ENCODE measurements at places on chromosomes 6 and 20.

GRCh38 chr6:119443993-119444641, 94.6 kb upstream of the MAN1A1 start:
- no peak for DNase-seq

DNA sequence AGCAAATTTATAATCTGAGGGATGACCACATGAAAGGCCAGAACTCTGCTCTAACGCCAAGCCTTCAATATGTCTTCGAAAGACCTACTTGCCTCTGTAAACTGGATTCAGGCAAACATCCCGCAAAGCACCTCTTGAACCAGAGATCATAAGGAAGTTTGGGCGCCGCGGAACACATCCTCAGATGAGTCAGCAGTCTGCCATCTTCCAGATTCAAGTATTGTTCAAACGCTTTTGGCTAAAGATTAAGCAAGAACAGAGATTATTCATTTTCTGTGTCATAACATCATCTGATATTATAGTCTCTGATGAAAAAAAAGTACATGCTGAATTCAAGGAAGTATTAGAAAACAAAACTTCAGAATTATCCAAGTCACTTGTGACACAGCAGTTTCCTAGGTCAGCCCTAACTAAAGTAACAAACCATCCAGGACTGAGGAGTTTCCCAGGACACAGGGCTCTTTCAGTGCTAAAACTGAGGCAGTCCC, 20.8 kb downstream of the TBC1D7 start:
- no peak for DNase-seq

DNA sequence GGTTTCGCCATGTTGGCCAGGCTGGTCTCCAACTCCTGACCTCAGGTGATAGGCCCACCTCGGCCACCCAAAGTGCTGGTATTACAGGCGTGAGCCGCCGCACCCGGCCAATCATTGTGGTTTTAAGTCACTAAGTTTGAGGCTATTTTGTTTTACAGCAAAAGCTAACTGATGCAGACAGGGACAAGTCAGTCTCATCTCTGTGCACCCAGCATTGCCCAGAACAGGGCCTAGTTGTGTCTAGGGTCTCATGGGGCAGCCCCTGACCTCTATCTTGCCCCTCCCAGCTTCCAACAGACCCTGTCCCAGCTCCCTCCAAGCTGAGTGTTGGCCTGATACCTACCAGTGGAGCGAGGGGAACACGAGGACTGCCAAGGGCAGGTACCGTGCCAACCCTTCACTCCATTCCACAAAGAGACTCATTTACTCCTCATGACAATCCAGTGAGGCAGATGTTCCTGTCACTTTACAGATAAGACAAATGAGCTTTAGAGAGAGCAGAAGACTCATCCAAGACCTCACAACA, 8.9 kb upstream of the RBCK1 start:
- no peak for DNase-seq

DNA sequence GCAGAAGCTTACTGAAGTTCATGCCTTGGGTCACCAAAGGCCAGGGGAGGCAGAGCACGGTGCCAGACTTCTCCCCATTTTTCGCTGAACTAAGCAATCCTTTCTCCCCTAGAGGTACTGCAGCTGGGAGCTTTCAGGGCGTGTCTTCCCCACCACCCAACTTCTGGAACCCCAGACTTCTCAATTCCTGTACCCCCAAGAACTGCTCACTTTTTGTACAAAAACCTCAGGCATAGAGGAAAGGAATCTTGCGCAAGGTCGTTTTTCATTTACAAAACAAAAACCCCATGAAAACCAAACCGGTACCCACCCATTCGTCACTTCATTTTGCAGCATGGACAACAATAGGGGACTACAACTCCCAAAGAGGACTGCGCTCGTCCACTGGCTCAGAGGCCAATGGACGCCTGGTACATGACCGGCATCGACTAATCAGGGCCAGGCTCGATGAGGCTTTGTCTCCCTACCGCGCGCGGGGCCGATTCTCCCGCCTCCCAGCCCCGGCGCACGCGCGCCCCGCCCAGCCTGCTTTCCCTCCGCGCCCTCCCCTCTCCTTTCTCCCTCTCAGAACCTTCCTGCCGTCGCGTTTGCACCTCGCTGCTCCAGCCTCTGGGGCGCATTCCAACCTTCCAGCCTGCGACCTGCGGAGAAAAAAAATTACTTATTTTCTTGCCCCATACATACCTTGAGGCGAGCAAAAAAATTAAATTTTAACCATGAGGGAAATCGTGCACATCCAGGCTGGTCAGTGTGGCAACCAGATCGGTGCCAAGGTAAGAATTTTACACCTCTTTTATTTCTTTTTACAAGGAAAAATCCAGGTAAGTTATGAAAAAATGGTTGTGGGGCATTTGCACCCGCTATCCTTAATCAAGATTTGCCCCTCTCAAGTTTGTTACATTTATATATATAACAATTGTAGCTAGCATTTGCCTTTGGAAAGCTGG, at the start of gene TUBB:
TSS of gene TUBB (plus strand) at position 562 of the 947 bp plus-strand sequence. CDS start at position 717, 155 bp downstream.
- peak; percentile 96 for DNase-seq

GRCh38 chr20:9149087-9149486, 80.2 kb downstream of the PLCB4 start:
- no peak for DNase-seq

- DNase-seq: no peak
These were observed 4.4 kb upstream of the IBTK start for GRCh38 chr6:82251942-82252341.

- no peak for DNase-seq
These were observed 32.4 kb upstream of the RPP40 start for GRCh38 chr6:5036269-5036668.

GRCh38 chr6:144007478-144008119, 460 bp downstream of the PLAGL1 start:
- DNase-seq: no peak

GRCh38 chr6:158785036-158785435, 34.1 kb downstream of the EZR start:
- peak; percentile 24 for DNase-seq

DNA sequence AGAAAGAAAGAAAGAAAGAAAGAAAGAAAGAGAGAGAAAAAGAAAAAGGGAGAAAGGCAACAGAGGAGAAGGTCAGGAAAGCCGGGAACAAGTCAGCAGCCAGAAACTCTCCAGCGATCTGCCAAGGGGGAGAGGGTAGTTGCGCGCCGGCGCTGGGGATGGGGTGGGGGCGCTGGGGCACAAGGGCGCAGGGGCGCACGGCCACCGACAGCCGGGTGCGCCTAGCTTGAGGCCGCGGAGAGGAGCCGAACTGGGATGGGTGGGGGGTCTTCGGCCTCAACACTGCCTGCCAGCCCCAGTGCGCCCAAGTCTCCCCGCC, 533 bp upstream of the RSPO3 start:
- DNase-seq: no peak

GRCh38 chr6:131027326-131027725, 35.7 kb downstream of the EPB41L2 start:
- no peak for DNase-seq

DNA sequence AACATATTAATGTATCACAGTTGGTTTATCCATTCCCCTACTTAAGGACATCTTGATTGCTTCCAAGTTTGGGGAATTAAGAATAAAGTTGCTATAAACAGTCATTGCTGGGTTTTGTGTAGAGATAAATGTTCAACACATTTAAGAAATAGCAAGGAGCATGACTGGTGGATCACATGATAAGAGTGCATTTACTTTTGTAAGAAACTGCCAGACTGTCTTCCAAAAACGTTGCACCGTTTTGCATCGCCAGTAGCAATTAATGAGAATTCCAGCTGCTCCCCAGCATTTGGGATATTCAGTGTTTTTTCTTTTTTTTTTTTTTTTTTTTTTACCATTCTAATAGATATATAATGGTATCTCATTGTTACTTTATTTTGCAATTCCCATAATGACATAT, 695.7 kb upstream of the GJE1 start:
- no peak for DNase-seq

- DNase-seq: no peak
These were observed 81.2 kb downstream of the QRSL1 start for GRCh38 chr6:106710580-106710979.

DNA sequence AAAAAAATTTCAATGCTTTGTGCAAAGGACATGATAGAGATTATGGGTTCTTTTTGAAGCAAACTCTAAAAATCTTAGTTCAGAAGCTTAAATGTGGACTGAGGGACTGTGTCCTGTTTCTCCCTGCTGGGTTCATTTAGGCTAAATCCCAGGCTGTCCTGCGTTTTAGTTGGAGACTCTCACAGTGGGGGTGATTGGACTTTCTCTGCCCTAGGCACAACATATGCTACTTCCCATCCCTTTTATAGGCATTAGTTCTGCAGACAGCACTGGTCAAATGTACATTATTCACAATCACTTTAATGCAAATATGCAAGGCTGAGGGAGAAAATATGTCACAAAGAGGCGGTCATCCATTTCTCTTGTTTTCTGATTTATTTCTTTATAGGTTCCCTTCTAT, 71.3 kb downstream of the TFAP2B start:
- DNase-seq: no peak

- DNase-seq: no peak
These were observed 93.6 kb downstream of the INSM1 start for GRCh38 chr20:20461551-20461950.

DNA sequence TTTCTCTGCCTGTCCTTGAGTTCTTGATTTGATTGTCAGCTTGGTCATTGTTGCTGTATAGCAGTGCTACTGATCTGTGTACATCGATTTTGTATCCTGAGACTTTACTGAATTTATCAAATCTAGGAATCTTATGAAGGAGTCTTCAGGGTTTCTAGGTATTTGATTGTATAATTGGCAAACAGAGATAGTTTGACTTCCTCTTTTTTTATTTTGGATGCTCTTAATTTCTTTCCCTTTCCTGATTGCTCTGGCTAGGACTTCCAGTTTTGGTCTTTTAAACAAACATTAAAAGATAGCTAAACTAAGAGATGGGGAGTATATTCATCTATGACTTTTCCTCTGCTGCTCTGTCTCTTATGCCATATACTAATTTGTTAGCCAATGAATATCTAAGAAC, 62.4 kb downstream of the NCOA7 start:
- DNase-seq: no peak

GRCh38 chr20:57449398-57450354, 58.5 kb downstream of the RBM38 start:
- no peak for DNase-seq

GRCh38 chr20:10565191-10565921, 108.4 kb downstream of the JAG1 start:
- DNase-seq: no peak

DNA sequence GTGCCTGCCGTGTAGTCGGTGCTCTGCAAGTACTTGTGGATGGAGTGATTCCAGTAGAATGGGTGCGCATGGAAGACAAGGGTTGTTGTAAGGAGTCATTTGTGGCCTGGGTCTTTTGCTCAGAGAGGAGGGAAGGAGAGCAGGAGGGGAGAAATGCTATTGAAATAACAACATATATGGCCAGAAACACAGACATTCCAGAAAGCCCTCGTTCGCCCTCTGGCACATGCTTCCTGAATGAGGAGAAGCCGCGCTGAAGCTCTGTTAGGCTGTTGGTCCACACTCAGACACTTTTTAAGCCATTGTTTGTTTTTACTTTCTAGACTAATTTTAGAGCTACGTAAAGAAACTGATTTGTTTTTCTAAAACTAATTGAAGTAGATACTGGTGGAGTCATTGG, 107.4 kb downstream of the RPP40 start:
- no peak for DNase-seq

DNA sequence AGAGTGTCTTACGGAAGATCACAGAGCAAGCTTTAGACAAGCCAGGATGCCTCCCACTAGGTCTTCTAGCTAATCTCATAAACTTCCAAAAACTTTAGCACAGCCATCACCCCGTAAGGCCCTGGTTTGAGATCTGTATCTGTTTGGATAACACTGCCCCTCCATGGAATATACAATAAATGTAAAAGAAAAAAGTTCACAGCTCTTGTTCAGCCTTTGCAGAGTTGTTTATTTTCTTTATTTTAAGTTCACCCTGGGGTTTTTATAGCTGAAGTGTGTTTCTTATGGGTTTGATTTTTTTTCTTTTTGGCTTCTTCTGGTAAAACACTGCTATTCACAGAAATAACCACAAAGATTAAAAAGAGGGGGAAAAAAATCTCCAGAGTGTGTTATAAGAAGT, 125.6 kb downstream of the EYA2 start:
- no peak for DNase-seq

DNA sequence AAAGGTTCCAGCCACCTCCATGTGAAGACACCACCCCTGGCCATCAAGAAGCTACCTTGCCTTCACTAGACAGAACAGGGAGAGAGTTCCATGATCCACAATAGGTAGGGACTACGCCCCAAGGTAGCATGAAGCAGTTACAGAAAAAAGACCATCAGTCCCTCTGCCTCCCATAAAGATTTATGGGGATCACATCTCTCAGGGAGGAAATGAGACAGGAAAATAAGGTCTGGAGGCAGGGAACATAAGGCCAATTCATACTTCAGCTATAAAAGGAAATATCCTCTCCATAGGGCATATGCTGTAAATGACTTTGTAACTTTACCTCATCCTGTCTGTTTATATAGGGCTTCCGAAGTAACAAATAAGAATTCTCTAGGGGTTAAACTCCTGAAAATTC, 129.4 kb downstream of the OR2B2 start:
- no peak for DNase-seq

DNA sequence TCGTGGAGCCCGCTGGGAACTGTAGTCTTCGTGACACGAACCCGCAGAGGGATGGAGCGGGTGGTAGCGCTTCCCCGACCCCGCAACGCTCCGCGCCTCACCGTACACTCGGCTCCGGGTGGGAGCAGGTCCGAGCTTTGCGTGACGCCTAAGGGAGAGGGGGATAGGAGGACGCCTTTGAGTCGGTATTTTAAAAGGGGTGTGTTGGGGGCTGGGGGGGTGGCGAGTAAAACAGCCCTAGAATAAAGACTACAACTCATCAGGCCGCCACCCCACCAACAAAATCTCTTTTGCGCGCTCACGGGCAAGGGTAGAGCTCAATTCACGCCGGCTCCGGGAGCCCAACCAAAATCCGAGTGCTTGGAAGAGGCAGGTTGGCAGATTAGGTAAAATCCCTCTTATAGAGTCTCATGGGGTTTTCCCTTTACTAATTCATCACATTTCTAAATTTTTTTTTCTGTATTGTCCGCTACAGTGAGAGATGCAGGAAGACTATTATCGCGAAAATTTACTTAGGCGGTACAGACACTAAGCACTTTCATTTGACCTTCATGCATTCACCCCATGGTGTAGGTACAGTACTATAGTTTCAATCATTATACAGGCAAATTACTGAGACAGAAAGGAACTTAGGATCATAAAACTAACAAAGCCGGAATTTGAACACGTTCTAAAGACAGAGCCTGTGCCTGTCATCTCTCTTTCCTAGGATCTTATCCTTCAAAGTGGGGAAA, 706 bp upstream of the SNX14 start:
- no peak for DNase-seq

- DNase-seq: no peak
These were observed 20.7 kb downstream of the DCBLD1 start for GRCh38 chr6:117503211-117503610.

DNA sequence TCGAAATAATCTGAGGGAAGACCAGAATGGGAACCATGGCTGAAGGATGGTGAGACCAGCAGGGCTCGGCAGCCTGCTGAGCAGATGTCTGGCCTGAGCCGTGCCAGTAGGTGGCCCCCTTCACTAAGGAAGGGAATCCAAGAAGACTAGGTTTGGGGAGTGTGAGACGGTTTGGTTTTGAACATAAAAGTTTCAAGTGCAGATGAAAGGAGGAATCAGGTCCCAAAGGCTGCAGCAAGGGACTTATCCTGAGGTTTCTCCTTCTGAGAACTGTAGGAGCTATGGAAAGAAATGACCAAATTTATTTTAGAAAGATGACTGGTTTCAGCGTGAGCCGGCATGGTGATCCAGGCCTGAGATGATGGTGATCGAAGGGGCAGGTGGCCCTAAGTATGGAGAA, 4.6 kb upstream of the OSER1 start:
- DNase-seq: peak; percentile 76
